LHCN-M2 (cell line): ENCODE measurements at places on chromosomes 12 and 14. TPM values are rescaled to one million over a fixed set of nuclear protein-coding genes. Genes with fewer than 3 reads are reported as not detected.

E2F7 gene
- 18.0 and 20.6 TPM in 2 replicates for total RNA-seq

WNT1 gene
- total RNA-seq: not detected in 2 replicates

LHX5 gene
- total RNA-seq: not detected in 2 replicates

TAS2R19 gene
- 0.75 and 1.9 TPM in 2 replicates for total RNA-seq

- DNase-seq: no peak
Measured at GRCh38 chr12:94582591-94582990, 67.8 kb downstream of the TMCC3 start.

- DNase-seq: no peak
Measured at GRCh38 chr12:56661979-56662638, 16.3 kb upstream of the ATP5F1B start.

GRCh38 chr12:57236201-57236924 is 6.9 kb downstream of the SHMT2 start:
- DNase-seq: no peak

DNA sequence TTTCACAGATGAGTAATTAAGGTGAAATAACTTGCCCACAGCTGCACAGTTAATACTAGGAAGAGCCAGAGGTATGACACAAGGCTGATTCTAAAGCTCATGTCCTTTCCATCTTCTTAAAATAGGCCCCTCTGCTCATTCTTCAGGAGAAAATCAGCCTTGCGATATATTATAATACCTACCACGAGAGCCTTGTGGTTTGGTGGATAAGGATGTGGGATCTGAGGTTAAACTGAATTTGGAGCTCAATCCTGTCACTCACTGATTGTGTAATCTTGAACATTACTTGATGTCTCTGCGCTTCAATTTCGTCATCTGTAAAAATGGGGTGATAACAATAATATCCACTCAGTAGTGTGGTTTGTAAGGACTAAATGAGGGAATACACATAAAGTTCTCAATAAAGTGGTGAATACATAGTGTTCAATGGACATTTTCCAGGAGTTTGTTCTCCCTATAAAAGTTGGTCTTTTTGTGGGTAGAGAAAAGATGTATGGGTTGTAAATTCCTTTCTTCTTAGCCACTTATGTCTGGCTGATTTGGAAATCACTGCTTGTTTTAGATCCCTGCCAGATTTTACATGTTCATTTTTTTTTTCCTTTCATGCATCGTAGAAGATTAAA is 25.1 kb upstream of the ATP2B1 start:
- DNase-seq: peak; percentile 99

DNA sequence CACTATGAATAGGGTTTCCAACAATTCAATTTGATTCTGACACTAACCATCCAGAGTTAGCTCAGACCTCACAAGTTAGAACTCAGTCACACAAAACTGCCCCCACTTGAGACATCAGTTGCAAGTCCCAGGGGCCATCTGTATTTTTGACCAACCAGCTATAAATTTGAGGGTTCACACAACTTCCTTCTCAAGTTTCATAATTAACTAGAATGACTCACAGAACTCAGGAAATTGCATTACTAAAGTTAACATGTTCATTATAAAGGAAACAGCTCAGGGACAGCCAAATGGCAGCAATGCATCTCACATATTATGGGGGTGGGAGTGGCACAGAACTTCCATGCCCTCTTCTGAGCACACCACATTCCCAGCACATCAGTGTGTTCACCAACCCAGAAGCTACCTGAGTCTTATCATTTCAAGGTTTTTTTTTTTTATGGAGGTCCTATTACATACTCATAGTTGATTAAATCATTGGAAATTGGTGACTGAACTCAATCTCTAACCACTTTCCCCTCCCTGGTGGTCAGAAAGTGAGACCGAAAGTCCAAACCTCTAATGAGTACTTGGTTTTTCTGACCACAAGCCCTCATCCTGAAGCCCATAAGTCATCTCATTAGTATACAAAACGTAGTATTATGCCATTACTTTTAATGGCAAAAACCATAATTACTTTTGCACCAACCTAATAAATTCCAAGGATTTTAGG is 1721.5 kb upstream of the SEL1L start:
- peak; percentile 18 for DNase-seq

- no peak for DNase-seq
Measured at GRCh38 chr14:68627868-68628604, 164.8 kb downstream of the ZFP36L1 start.
